Mesenchymal stem cell (in vitro differentiated cells and primary cell): ENCODE measurements at places on chromosomes 13 and 19.

DNA sequence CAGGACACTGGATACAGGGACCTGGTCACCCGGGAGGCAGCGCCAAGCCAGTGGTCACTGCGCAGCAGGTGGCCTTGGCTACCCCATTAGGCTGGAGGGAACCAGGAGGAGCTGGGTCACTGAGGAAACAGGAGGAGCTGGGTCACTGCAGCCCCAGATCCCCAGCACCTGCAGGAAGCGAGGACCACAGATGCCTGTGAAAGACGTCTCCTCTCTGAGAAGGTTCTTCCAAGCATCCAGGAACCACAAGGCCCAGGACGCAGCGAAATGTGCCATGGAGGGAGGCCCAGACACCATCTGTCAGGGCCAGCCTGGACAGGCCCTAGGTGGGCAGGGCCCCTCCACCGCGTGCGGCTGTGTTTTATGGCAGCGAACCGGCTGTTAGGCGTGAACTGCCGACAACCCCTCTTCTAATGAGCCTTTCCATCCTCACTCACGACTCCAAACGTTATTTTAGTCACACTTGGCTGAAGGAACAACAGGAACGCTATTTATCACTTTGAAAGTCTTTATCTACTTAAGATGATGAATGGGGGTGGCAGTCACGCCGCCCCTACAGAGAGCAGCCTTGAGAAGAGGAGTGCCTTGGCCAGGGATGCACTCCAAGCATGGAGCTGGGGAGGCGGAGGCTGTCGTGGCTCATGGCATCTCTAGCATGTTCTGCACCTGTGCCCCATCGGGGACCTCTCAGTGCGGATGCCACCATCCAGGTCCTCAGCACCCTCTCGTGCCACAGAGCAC, 53.3 kb downstream of the CEBPG start:
- no peaks in the 10 kb centered on the region for H3K4me1 ChIP-seq
- DNase-seq = no peak
- no peak overlapping the region for H3K27ac ChIP-seq
- H3K36me3 ChIP-seq = peaks cover 5% of the 10 kb centered on the region
- no peaks in the 10 kb centered on the region for H3K27me3 ChIP-seq

- no peaks in the 10 kb centered on the region for H3K27me3 ChIP-seq
- peak; percentile 31 for DNase-seq
- no peak overlapping the region for H3K4me3 ChIP-seq
- H3K27ac ChIP-seq = no peak overlapping the region
These were observed 178.3 kb downstream of the EFNB2 start for GRCh38 chr13:106357198-106357597.

DNA sequence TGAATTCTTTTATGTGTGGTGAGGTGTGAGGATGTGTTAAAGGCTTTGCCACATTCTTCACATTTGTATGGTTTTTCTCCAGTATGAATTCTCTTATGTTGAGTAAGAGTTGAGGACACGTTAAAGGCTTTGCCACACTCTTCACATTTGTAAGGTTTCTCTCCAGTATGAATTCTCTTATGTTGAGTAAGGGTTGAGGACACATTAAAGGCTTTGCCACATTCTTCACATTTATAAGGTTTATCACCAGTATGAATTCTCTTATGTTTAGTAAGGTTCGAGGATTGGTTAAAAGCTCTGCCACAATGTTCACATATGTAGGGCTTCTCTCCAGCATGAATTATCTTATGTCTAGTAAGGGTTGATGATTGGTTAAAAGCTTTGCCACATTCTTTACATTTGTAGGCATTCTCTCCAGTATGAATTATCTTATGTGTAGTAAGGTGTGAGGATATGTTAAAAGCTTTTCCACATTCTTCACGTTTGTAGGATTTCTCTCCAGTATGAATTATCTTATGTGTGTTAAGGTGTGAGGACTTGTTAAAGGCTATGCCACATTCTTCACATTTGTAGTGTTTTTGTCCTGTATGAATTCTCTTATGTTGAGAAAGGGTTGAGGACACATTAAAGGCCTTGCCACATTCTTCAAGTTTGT, 27.1 kb downstream of the ZNF724 start:
- no peaks in the 10 kb centered on the region for H3K27me3 ChIP-seq
- peak; percentile 1 for DNase-seq
- H3K4me1 ChIP-seq = no peaks in the 10 kb centered on the region
- H3K4me3 ChIP-seq = no peak overlapping the region
- peaks cover 27% of the 10 kb centered on the region for H3K36me3 ChIP-seq

DNA sequence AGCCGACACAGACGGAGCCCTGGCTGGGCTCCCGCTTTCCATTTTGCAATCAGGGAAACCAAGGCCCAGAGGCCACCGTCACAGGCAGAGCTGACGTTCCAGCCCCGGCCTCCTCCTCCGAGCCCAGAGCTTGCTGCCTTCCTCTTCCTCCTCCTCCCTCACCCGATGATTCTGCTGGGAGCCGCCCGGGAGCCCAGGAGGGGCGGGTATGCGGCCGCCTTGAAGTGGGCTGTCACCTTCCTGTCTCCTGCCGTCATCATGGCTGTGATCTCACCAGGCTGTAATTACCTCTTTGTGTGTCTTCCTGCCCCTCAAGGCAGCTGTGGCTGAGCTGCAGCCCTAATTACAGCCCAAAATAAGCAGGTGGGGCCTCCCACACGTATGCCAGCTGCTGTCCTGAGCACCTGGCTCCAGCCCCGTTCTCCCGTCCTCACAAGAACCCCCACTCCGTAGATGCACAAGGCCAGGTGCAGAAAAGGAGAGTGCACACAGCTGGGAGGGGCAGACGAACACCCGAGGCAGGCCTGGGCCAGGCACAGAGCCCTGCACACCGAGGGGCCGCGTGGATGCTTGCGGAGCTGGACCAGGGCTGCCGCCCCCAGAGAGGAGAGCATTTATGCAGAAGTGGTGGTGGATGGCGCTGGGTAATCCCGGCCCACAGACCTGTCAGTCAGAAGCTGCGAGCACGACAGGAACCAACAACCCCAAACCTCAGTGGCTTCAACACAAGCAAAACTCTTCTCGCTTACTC, 4.0 kb downstream of the TPGS1 start:
- H3K4me1 ChIP-seq = peaks cover 33% of the 10 kb centered on the region
- H3K36me3 ChIP-seq = peaks cover 14% of the 10 kb centered on the region
- no peak for DNase-seq
- H3K27me3 ChIP-seq = no peaks in the 10 kb centered on the region

DNA sequence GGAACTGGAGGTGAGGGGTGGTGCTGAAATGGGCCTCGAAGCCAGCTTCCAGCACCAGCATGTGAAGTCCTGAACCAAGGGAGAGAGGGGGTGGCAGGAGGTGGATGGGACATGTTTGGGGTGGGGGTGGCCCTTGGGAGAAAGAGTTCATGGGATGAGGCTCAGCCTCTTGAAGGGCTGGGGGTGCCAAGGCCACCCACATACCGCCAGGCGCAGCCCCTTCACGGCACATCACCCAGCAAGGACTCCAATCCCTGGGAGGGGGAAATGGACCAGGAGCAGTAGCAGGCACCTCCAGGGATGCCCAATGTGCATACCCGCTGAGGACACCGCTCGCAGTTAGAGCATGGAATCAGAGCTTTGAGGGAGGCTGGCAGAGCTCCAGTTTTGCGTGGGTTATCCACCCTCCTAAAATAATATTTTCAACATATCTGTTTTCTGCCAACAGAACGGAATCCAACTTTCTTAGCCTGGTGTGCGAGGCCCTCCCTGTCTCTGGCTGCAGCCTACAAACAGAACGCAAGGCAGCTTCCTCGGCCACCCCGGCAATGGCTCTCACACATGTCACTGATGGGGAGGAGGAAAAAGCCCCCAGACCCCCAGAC, 140.5 kb upstream of the VSTM2B start:
- no peaks in the 10 kb centered on the region for H3K4me1 ChIP-seq
- H3K36me3 ChIP-seq = no peaks in the 10 kb centered on the region
- no peak for DNase-seq

DNA sequence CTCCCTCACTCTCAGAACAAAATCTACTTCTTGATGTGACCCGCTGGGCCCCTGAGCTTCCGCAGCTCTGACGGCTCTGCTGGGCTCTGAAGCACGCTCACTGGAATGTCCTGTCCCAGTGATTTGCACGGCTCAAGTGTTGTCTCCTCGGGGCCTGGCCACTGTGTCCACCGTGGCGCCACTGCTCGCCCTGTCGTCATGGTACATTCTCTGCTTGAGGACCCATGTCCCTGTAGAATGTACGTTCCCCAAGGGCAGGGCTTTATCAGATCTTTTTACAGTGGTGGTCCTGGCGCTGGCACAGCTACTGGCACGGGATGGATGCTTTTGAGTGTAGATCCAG, 12.1 kb downstream of the KLHL26 start:
- peak; percentile 74 for DNase-seq
- peaks cover 11% of the 10 kb centered on the region for H3K36me3 ChIP-seq
- H3K4me1 ChIP-seq = peaks cover 48% of the 10 kb centered on the region
- peak overlapping the region; percentile 61 for H3K4me3 ChIP-seq
- no peaks in the 10 kb centered on the region for H3K27me3 ChIP-seq
